Astrocyte (in vitro differentiated cells and primary cell): ENCODE measurements at places on chromosomes 7 and 10.

DNA sequence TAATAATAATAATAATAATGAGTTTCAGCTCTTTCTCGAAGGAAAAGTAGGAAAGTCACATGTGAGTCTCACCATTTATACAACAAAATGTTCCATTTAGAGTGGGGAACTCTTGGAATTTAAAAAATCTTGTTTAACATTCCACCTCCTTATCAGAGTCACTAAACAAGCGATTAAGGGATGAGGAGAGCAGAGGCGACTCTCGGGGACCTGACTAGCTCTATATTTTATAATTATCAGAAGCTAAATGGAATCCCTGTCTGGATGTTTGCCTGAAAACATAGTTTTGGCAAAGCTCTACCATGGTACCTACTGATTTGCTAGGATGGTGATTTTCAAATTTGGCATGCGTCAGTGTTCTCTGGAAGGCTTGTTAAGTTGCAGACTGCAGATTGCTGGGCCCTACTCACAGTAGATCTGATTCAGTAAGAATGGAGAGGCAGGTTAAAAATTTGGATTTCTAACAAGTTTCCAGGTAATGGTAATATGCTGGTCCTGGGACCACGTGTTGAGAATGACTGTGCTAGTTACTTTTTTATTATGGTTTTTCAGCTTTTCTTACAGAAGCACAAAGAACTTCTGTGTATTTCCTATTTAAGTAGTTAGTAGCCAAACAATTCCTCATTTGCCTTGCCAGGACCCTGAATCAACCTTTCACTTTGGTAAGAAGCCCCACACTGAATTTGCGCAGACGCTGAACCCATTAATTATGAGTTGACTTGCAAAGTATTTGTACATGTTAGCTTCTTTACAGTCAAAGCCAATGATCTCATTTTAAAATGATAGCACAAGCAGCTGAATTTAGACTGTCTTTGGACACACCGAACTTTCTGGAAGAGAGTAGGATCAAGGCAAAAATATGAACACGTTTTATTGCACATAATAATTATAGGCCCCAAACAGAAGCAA is 39.5 kb downstream of the CPED1 start:
- H3K4me3 ChIP-seq = no peak overlapping the region
- H3K4me1 ChIP-seq = peaks cover 4% of the 10 kb centered on the region
- no peak overlapping the region for H3K27ac ChIP-seq
- no peaks in the 10 kb centered on the region for H3K36me3 ChIP-seq
- H3K27me3 ChIP-seq = no peaks in the 10 kb centered on the region

GRCh38 chr10:91816981-91817380 is 18.8 kb downstream of the TNKS2 start:
- H3K4me1 ChIP-seq = no peaks in the 10 kb centered on the region
- H3K36me3 ChIP-seq = peaks cover 54% of the 10 kb centered on the region
- no peak for DNase-seq

DNA sequence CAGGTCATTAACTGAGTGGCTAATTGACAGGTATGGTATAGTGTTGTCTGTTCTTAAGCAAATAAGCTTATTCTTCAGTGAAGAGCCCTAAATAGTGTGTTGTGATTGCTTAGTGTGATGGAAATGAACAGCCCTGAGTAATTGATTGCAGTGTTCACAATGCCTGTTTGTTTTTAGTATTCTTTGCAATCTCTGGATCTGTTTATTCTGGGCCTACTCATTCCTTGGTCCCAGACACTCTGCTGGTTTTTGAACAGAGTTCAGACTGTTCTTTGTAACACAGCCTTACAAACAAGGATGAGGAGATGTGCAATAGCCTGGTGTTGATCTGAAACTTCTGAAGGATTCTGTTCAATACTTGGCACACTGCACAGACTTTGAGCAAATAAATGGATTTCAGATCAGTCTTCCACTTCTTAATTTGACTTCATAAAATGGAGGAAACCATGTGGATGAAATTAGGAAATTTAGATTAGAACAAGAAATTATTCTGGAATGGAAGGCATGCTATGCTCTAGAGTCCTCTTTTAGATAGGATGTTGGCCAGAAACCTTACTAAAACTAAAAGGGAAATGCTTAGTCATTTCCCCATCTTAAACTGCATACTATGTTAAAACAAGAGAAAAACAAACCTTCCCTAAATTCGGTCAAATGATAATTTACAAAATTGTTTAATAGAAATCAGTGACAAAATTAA is 444.2 kb upstream of the SEMA3D start:
- H3K36me3 ChIP-seq = no peaks in the 10 kb centered on the region
- no peaks in the 10 kb centered on the region for H3K4me1 ChIP-seq
- no peak overlapping the region for H3K27ac ChIP-seq
- no peaks in the 10 kb centered on the region for H3K27me3 ChIP-seq
- no peak for DNase-seq
- no peak overlapping the region for H3K4me3 ChIP-seq

DNA sequence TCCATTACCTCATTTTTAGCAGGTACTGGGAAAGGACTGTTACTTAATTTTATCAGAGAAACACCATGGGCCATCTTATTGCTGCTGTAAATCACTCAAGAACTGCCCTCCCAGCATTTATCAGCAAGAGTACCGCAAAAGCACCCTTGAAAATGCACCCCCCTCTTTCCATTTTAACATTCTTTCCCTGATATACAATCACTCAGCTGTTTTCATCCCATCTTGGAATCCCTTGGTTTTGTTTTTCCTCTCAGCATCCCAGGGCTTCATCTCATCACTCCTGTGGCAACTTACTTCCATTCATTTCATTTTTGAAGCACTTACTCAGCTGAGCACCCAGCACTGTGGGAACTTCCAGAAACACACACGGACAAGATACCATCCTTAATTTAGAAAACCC is 36.5 kb downstream of the RAPGEF5 start:
- no peaks in the 10 kb centered on the region for H3K4me1 ChIP-seq
- H3K36me3 ChIP-seq = no peaks in the 10 kb centered on the region
- DNase-seq = no peak
- no peak overlapping the region for H3K27ac ChIP-seq

GRCh38 chr7:129865093-129865924 is 87.5 kb downstream of the UBE2H start:
- no peak overlapping the region for H3K4me3 ChIP-seq
- no peaks in the 10 kb centered on the region for H3K27me3 ChIP-seq
- H3K27ac ChIP-seq = no peak overlapping the region

- no peak overlapping the region for H3K4me3 ChIP-seq
- no peaks in the 10 kb centered on the region for H3K27me3 ChIP-seq
- H3K36me3 ChIP-seq = no peaks in the 10 kb centered on the region
- no peak overlapping the region for H3K27ac ChIP-seq
- no peak for DNase-seq
- H3K4me1 ChIP-seq = no peaks in the 10 kb centered on the region
Measured at GRCh38 chr7:22762866-22763265, 35.9 kb downstream of the IL6 start.

DNA sequence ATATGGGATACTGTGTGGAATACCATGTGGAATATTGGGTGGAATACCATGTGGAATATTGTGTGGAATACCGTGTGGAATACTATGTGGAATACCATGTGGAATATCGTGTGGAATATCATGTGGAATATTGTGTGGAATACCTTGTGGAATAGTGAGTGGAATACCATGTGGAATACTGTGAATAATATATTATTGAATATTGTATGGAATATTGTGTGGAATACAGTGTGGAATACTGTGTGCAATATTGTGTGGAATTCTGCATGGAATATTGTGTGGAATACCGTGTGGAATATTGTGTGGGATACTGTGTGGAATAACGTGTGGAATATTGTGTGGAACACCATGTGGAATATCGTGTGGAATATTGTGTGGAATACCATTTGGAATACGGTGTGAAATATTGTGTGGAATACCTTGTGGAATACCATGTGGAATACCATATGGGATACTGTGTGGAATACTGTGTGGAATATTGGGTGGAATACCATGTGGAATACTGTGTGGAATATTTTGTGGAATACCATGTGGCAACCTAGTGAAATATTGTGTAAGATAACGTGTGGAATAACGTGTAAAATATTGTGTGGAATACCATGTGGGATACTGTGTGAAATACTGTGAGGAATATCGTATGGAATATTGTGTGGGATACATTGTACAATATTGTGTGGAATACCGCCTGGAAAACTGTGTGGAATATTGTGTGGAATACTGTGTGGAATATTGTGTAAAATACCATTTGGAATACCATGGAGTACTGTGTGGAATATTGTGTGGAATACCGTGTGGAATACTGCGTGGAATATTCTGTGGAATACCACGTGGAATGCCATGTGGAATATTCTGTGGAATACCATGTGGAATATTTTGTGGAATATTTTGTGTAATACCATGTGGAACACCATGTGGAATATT is 133.9 kb upstream of the CHST15 start:
- DNase-seq = no peak
- H3K4me1 ChIP-seq = peaks cover 18% of the 10 kb centered on the region
- H3K4me3 ChIP-seq = no peak overlapping the region

DNA sequence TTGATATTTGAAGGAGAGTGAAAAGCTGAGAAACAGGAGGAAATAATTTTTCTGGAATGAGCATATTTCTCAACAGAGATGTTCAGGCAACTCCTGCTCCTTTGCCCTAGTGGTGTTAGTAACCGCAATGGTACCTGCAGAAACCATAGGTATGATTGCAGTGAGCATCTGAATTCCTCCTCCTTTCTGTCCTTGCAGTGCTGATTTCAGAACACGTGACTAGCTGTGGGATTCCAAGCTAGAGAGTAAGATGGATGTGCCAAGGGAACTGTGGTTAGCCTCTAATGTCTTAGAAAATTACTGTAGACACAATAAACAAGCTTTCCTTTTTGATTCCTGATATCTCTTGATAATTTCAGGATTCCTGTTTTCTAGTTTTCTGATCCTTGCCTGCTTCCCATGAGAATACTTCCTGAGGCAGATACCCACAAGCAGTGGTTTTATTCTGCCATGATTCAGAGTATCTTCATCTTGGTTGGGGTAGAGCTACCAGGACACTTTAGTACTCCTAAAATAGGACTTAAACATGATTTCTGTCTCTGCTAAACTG is 27.5 kb downstream of the LRGUK start:
- peaks cover 2% of the 10 kb centered on the region for H3K27me3 ChIP-seq
- H3K4me1 ChIP-seq = no peaks in the 10 kb centered on the region
- no peak overlapping the region for H3K4me3 ChIP-seq
- no peaks in the 10 kb centered on the region for H3K36me3 ChIP-seq
- H3K27ac ChIP-seq = no peak overlapping the region
